Stimulated activated CD4-positive, alpha-beta T cell treated with anti-CD3 and anti-CD28 coated beads, Interleukin-12 subunit alpha, Interleukin-12 subunit beta, amount 100 ng/mL, for 48 hours (primary cell): ENCODE measurements at places on chromosomes 6 and 20.

DNA sequence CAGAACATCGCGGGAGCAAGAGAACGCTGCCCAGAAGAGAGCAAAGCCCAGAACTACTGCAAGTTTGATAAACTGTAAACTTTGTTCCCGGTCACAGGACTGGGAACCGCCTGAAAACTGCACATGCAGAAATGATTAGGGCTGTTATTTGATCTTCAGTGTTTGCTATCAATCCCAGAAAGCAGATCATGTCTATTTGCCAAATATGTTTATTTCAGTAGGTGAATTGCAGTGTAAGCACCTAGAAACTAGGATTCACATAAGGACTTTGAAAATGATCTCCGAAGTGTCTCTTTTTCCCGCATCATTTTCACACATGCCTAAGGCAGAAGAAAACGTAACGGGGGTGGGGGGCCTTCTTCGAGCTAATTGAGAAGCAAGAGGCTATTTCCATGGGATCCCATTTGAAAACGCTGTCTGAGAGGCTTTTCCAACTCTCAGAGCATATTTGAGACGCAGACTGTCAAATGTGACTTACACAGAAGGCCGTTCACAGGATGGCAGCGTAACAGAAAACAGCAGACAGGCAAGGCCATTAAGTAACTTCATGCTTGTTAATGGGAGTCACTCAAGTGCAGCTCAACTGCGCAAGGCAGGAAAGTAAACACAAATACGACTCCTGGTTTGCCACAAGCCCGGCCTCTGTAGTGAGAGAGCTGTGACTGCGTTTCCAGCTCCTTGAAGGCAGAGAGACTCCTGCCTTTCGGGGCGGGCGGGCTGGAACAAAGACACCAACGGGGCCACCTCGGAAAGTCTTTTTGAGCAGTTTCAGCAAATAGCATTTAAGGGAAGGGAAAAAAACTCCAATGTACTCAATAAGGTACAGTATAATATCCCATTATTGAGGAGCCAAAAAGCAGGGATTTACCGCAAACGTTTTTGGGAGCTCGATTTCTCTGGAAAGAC, 144.7 kb upstream of the ZNF217 start:
- DNase-seq, result no peak

DNA sequence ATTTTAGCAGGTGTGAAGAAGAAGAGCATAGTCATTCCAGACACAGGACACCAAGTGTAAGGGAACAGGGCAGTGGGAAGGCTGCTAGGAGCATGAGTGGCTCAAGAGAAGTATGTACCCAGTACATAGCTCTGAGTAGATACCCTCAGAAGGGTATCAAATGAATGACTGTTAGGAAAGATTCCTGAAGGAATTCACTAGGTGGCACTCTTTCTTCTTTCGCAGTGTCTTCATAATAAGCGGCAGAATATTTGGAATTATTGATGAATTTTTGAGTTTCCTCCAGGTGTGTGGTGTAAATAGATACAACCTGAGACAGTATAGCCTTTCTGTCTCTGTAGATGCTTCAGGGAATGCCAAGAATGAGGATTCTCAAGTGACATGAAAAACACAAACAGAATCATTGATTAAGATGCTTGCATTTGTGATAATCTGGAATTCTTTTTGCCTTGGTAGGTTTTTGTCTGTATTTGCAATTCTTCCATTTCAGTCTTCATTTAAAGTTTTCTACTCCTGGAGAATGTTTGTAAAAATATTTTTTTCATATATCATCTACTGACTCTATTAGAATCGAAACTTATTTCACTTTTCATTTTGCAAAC, 264.3 kb upstream of the RIMS1 start:
- DNase-seq, result no peak

- no peak for DNase-seq
These were observed 334.7 kb downstream of the BCKDHB start for GRCh38 chr6:80441131-80441530.

DNA sequence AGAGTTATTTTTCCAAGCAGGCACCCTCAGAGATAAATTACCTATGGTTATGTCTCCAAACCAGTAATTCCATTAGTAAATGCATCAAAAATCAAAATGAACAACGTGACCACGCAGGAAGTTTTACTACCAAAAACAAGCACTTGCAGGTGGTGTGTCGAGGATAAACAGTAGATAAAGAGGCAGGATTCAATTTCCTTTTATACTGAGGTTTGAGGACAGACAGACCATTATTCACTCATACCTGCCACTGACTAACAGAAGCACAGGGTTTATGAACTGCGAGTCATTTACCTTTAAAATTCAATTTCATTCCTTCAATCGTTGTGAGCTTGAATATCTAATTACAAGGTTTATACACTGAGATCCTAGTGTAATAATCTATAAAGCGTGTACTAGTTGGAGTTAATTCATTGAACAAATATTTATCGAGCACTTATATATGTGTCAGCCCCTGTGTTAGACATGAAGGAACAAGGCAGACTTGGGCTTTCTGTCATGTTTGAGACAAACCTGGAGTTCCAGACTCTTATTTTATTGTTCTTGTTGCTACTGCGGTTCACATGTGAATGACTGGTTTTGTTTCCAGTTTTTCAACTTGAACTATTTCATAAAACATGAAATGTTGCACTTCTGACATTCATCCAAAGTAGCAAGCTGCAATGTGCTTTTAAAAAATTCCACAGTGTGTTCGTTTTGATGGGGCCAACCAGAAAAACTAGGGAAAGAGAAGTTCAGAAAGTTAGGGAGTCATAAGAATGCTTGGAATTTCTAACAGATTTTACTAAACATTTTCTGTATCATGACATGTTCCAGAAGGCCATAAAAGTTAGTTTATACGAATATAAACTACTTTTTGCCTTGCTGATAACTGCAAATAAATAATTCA, 205.6 kb downstream of the UST start:
- no peak for DNase-seq

DNA sequence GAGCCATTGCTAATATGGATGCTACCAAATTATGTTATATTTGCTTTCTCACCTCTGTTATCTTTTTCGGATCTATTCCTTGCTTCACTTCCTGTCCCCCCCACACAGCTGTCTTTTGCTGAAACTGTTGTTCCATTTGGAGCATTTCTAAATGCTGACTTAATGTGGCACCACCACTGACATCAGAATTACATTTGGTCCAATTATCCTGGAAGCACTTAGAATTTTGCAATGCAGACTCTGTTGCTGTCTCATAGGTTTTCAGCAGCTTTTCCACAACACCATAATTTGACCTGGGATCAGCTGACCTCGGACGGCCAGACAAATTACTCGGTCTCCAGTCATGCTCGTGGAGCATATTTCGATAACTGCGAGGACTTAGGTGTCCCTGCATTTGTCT, 12.8 kb downstream of the KIAA0408 start:
- DNase-seq, result no peak

DNA sequence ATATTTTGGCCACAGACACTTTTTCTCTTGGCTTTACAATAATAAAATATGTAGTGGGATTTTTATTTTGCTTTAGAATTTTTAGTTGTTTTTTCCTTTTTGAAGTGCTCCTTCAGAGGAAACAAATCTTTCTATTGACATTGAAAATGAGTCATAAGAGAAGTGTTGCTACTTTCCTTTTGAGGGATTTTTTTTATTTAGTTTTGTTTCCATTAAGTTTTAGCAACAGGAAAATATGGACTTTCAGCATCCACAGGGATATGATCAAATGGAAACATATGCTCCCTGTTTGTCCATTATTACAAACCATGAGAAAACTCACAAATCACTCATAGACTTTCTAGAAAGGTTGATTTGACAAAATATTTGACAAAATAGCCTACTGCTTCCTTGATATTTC, 65.3 kb upstream of the BMP2 start:
- no peak for DNase-seq

DNA sequence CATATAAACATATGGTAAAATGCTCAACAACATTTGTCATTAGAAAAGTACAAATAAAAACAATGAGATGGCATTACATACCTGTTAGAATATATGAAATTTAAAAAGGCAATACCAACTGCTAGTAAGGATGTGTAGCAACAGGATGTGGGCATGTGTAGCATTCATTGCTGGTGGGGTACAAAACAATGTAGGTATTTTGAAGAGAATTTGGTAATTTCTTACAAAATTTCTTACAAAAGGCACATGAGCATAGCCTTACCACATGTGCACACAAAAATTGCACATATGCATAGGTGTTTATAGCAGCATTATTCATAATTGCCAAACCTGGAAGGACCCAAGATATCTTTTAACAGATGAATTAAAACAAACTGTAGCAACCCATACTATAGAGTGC, 1355.1 kb upstream of the CITED2 start:
- no peak for DNase-seq
